ENCODE measurements at places on chromosomes 2 and 18.

DNA sequence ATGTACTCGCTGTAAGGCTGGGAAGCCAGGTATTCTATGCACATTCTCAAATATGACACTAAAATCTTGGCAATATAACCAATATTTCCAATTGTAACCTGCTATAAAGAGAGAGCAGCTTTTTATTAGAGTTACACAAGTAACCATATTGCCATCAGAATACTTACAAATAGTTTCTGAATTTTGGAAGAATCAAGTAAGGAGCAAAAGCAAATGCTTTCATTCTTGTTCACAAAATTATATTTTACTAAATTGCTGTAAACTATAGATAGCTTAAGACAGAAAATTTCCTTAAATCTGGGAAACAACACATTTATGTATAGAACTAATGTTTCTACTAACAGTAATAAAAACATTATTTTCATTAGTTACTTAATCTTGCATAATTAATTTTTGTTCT is 77.2 kb downstream of the EFEMP1 start:
- DNase-seq = no peak

DNA sequence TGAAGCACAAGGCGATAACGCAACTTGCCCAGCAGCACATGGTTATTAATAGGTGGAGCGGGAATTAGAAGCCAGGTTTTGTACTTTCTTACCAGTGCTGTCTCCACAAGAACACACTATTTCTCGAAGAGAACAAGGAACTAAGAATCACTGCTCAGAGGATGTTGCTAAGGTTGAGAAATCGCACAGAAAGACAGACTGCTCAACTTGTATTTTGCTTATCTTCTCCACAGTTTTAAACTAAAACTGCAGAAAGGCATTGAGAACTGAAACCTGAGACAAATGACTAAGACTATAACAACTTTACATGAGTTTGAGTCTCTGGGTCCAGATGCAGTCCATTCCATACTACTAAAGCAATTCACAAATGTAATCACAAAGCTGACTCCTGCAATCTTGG is 6.2 kb downstream of the PRKD3 start:
- no peak for DNase-seq

DNA sequence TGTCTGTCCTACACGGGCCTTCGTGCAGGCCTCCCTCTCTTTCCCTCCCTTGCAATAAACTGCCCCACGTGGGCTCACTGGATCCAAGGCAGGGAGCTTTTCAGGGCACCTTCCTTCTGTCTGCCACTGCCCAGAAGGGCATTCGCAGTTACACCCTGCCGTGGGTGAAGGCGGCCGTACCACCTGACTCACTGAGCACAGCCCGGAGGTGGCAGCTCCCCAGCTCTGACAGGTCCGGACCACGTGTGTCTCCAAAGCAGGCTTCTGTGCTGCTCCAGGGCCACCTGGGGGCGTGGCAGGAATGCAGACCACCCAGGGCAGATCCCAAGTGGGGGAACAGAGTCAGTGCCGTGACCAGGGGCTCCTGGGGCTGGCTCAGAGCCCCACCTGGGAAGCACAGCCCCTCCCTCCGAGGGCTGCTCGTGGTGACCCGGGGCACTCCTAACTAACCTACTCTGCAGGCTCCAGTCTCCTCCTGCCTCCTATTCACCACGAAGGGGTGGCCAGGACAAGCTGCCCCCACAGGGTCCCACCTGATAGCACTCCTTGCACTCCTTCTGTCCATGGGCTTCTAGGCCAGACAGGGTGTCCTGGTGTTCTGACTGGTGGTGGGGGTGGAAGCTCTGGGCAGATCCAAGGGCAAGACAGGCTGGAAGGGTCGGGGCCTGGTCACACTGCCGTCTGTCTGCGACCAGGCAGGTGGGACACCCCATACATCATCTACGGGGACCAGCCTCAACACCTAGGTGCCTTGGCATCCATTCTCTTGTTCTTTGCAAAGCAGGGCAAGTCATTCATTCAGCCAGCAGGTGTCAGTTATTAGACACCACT is 9.7 kb downstream of the SNED1 start:
- no peak for DNase-seq

DNA sequence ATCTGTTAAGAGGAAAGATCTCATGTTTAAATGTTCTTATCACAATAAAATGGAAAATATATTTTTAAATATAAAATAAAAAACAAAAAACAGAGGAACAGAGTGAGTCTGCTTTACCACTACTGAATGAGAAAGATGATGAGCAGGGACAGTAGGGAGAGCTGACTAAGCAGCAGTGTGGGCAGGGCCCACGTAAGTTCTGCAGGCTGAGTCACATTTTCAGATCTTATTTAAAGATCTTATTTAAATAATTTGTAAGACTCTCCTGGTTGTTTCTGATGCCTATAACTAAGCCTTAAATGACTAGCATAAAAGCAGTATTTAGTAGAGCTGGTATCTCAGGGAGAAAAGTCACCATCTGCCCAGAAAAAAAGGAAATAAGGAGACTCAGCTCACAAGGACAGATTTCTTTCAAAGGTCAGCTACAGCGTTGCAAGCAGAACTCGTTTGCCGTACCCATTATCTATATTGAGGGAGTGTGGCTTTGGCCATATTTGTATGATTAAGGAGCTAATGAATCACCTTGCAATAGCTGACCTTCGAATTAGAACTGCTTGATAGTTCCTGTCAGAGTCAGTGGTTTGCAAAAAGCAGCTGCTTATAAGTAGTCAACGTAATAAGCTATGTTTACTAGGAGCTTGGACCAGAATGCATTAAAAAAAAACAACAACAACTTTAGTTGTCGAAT is 322.1 kb upstream of the CHAC2 start:
- DNase-seq = no peak

DNA sequence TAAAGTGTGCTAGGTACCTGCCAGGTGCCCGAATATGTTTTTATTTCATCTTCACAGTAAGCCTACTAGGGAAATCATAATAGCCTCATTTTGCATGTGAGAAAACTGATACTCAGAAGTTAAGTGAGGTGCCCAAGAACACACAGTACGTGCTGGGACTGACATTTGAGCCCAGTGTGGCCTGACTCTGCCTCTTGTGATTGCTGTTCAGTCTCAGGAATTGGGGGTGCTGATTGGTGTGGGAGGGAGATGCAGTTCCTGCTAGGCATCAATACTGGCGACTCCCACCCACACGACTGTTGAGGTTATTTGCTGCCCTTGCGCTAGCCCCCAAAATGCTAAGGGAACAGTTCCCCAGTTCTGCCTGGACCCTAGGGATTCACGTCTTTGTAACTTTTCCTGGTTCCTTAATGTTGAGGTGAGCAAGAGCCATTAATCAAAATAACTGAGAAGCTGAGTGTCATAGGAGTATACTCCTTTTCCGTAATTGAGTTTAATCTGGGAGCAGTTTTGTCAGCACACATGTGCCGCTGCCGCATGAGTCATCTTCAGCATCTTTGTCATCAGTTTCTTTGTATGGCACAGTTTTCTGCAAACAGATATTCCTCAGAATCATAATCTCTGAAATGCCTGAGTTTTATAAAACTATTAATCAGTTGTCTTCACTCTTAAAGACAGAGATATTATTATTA is 120.7 kb downstream of the NCK2 start:
- DNase-seq = no peak

DNA sequence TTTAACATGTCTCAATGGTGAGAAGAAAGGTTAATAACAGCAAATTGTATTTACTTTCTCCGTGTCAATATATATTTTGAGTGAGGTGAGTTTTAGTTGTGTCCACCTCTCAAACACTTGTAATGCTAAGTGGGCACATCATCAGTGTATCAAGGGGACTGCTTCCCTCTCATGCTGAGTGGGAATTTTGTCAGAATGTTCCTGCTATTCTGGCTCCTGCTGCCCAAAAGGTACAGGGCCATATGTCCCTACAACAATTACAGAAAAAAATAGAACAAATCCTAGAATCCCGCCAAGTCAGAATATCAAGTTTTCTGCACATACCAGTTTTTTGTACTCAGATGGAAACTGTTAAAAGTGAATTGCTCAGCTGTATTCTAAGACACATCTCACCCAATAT is 5.4 kb upstream of the CERKL start:
- DNase-seq = no peak

- no peak for DNase-seq
Observed at GRCh38 chr2:104641786-104642185, 212.1 kb upstream of the POU3F3 start.

DNA sequence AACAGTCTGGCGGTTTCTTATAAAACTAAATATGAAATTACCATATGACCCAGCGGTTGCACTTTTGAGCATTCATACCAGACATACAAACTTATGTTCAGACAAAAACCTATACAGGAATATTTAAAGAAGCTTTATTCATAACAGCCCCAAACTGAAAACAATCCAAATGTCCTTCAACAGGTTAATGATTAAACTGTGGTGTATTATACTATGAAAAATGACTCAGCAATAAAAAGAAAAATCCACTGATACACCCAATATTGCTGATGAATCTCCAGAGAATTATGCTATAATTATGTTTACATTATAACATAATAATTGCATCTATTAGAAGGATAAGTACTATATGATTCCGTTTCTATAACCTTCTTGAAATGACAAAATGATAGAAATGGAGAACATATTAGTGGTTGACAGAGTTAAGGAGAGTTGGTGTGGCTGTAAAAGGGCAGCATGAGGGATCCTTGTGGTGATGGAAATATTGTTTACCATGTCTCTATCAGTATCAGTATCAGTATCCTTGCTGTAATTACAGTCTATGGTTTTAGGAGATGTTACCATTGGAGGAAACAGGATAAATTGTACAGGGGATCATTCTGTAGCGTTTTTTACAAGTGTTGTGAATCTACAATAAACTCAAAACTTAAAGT is 127.1 kb downstream of the DSC3 start:
- no peak for DNase-seq

DNA sequence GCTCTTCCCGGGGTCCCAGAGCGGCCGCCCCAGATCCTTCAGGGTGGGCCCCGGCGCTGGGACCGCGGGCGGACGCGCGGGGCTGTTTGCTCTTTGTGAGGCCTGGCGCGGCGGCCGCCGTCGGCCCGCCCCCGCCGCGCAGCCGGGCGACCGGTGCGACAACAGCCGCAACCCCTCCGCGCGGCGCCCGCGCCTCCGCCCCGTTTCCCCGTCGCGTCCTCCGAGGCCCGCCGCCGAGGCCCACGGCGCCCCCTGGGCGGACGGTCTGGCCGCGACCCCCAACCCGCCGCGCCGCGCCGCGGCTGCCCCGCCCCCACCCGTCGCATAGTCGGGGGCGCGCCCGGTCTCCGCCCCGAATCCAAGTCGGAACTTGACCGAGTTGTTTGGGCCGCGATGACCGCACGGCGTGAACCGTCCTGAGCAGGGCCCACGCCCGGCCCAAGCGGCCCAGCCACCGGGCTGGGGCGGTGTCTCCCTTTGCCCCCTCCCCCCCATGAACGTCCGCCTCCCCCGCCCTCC is 448 bp downstream of the YPEL5 start:
- no peak for DNase-seq

GRCh38 chr2:75592888-75593287 is 32.1 kb upstream of the EVA1A start:
- DNase-seq = no peak

GRCh38 chr2:68476454-68476853 is 9.1 kb downstream of the APLF start:
- no peak for DNase-seq

DNA sequence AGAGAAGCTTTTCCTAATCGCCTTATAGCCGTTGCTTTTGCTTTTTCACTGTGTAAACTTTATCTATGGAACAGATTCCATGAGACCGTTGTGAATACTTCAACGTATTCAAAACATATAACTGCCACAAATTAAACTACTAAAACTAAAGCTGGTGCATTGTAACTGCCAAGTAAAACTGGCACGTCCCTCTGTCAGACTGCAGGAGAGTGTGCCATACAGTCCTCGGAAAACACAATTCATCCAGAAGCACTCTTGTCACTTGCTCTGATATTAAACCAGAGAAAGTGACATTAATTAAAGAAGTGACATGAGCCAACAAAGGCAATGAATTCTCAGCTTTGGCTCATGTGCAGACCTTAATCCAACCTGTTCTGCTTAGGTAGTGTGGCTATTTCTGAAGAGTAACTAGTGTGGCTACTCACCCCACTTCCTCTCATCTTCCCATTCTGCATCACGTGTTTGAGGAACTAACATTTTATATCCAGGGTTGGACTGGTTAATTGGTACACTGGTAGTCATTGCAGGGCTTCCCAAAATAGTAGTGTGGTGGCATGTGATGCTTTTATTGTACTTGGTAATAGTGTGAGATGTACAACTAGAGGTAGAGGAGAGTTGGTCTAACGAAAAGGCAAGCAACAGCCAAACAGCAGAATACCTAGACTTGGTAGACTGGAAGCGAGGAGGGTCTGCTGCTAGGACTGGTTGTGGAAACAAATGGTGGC is 9.7 kb downstream of the VRK2 start:
- DNase-seq = no peak

- DNase-seq = no peak
Observed at GRCh38 chr18:72871091-72871490, 3.3 kb upstream of the NETO1 start.

DNA sequence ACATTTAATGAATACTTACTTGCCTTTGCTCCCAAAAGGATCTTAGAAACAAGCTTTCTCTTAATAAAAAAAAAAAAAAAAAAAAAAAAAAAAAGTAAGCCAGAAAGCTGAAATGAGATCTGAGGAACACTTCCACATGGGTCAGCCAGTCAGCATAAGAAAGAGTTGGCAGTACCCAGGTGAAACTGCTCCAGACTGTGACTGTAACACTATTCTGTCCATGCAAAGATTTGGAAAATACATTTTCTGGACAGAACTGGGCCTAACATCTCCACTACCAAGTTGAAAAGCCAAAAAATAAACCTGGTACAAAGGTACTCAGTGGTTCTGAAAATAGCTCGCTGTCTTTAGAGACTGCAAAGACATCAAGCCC is 135.7 kb downstream of the THADA start:
- DNase-seq = no peak

DNA sequence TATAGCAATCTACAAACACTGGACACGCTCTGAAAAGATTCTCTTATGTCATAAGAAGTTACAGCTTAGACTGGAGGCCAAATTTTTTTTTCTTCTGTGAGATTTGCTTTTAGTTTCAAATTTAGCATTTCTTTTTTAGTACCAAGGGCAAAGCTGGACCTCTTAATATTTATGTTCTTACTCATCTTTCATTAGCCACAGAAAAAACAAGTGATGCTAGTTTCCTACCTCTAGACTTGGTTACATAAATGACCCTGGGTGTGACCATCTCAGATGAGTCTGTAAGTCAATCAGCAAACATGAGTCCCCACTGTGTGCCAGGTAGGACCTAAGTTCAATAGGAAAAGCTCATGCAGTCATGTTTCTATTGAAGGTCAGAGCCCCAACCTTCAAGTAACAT is 94.4 kb downstream of the MEP1B start:
- no peak for DNase-seq

DNA sequence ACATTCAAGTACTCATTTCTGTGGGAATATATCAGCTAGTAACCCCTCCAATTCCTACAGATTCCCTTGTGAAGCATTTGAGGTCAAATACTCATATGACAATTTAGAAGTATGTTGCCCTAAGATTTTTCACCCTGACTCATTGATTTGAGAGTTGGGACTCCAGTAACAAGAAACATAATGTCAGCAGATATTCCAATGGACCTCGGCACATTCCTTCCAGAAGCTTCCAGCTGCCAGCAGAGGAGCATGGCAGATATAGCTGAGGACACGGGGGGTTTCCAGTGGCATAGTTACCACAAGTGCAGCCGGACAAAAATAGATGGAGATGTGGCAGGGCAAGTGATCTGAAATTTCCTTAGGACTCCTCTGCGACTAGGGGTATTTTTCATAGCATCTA is 101.9 kb upstream of the ARHGAP28 start:
- DNase-seq = no peak

- no peak for DNase-seq
Observed at GRCh38 chr2:40716879-40717278, 265.0 kb upstream of the SLC8A1 start.
